ENCODE measurements at places on chromosomes 5 and 9. TPM values are rescaled to one million over a fixed set of nuclear protein-coding genes. Genes with fewer than 3 reads are reported as not detected.

The SPATA31E1 gene
- total RNA-seq, result not detected

The ERMP1 gene
- 8.7 TPM for total RNA-seq

The CD180 gene
- total RNA-seq, result not detected

The RANBP17 gene
- not detected for total RNA-seq

- no peak for DNase-seq
These were observed 57.4 kb upstream of the ANKRD55 start for GRCh38 chr5:56290378-56291078.

DNA sequence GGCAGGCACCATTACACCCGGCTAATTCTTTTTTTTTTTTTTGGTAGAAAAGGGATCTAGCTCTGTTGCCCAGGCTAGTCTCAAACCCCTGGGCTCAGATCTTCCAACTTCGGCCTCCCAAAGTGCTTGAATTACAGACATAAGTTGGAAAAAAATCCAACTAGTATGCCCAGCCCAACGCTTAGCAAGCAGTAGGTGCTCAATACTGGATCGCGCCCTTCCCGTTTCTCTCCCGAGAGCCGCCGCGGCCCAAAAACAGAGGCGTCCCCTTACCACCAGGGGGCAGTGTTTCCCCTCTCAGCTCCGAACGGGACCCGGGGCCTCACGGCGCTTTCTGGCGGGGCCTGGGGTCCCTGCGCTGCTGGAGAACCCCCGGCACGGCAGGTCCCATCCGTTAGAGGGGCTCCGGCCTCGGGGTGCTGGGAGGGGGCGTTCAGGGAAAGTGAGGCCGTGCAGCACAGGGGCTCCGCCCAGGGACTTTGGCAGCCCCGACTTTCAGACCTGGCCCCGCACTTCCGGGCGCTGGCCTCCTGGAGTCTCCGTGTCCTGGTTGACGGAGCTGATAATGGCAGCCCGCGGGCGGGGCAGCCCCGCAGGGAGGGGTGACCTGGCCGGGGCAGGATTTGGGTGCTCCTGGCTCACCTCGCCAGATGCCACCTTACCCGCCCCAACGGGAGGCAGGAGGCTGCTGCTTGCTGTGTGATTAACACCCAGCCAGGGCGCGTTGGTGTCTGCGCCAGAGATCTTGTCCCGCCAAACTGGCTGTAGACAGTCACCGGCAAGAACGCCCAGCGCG, 15.2 kb downstream of the PTGES start:
- DNase-seq, result peak; percentile 85

- DNase-seq, result no peak
These were observed 60.8 kb upstream of the PTGER4 start for GRCh38 chr5:40618926-40619325.

- no peak for DNase-seq
These were observed 1.3 kb downstream of the SEC16A start for GRCh38 chr9:136481558-136481957.

DNA sequence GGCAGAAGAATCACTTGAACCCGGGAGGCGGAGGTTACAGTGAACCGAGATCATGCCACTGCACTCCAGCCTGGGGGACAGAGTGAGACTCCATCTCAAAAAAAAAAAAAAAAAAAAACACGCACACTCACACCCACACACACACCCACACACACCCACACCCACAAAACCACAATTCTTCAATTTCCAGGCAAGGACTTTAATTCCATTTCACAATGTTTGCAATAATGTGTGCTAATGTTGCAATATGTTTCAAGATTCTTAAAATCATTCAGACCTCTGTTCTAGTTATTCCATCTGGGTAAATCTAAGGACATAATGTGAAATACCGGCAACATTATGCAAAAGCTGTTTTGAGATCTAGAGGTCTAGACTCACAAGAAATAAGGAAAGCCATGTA, 28.3 kb downstream of the CCDC69 start:
- DNase-seq, result no peak

GRCh38 chr5:172175263-172175719, 12.7 kb downstream of the STK10 start:
- DNase-seq, result peak; percentile 87

GRCh38 chr9:127014910-127015540, 100.4 kb downstream of the RALGPS1 start:
- DNase-seq, result no peak

DNA sequence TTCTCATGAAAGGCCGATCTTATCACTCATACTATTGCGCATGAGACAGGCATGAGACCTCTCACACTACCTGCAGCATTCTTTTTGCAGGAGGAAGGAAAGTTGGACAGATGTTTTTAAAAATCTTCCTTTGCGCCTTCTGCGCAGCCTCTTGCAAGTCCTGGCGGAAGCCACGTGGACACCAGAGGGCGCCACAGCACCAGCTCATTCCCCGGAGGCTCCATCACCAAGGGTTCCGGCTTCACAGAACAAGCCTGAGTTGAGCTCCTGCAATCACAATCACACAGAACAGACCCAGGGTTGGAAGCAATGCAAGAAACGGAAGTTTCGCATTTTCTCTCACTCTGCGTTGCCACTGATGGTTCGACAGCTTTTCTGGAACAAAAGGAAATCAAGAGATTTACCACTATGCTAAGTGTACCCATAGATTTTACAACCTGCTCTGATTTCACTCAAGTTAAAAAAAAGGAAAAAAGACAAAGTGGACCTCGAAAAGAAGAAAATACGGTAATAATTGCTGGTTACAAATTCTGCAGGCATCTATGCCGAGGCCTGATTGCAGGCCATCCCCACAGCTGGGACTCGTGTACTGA, 304.7 kb upstream of the MSX2 start:
- peak; percentile 26 for DNase-seq

GRCh38 chr9:107637421-107638420, 148.2 kb upstream of the KLF4 start:
- no peak for DNase-seq

GRCh38 chr9:2477755-2478154, 143.8 kb upstream of the VLDLR start:
- no peak for DNase-seq

DNA sequence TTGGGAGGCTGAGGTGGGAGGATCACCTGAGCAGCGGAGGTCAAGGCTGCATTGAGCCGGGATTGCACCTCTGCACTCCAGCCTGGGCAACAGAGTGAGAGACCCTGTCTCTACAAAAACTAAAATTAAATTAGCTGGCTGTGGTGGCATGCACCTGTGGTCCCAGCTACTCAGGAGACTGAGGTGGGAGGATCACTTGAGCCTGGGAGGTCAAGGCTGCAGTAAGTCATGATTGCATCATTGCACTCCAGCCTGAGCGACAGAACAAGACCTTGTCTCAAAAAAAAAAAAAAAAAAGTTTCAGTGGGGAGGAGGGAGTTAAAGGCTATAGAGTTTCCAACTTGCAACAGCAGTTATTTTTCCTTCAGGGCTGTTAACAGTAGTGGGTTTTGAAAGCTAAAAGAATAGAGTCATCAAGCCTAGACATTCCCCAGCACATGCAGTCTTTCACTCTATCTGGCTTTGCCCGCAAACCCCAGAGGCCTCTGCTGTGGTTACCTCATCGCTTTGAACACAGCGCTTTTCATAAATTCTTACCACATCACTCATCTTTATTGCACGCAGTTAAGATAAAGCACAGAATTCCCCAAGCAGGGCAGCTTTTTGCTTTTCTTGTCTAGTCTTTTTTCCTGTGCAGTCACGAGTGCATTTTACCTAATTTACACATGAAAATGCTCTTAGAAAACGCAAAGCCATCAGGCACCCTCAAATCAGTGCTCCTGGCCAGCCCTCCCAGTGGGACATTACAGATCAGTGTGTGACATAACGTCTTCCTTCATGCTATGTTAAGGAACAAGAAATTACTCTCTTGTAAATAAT, 8.7 kb upstream of the SLC2A8 start:
- DNase-seq, result peak; percentile 75

- DNase-seq, result peak; percentile 8
These were observed 96.7 kb downstream of the MVB12B start for GRCh38 chr9:126423142-126423915.

- DNase-seq, result no peak
These were observed 21.9 kb downstream of the FGF18 start for GRCh38 chr5:171441246-171441791.

- DNase-seq, result no peak
These were observed 5.5 kb downstream of the PAX5 start for GRCh38 chr9:37028420-37029031.

GRCh38 chr9:109341561-109341960, 20.7 kb upstream of the EPB41L4B start:
- DNase-seq, result no peak

DNA sequence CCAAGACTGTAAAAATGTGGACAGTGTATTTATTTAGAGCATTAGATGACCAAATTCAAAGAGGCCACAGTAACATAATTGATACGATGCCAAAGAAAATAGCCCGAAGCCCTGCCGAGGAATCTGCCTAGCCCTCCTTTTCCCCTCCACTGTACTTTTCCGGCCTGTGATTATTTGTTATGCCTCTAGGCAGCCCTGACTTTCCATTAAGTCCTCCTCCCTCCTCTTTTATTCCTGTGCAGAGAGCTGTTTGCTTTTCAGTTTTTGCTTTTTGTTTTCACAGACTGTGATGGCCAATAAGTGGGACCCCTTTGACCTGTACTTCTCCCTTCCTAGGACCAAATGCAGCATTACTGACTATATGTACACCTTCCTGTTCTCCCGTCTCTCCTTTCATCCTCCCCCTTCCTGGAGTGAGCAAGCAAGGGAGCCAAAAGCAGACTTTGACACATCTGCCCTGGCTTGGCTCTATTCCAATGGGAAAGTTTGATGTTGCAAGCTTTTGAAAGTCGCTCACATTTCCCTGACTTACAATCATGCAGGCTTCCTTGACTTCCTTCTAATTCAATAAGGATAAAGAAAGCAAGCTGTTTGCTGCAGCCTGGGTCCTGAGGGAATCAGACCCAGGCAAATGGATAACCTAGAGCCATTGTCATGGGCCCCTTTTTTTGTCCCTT, 76.1 kb downstream of the NREP start:
- no peak for DNase-seq

DNA sequence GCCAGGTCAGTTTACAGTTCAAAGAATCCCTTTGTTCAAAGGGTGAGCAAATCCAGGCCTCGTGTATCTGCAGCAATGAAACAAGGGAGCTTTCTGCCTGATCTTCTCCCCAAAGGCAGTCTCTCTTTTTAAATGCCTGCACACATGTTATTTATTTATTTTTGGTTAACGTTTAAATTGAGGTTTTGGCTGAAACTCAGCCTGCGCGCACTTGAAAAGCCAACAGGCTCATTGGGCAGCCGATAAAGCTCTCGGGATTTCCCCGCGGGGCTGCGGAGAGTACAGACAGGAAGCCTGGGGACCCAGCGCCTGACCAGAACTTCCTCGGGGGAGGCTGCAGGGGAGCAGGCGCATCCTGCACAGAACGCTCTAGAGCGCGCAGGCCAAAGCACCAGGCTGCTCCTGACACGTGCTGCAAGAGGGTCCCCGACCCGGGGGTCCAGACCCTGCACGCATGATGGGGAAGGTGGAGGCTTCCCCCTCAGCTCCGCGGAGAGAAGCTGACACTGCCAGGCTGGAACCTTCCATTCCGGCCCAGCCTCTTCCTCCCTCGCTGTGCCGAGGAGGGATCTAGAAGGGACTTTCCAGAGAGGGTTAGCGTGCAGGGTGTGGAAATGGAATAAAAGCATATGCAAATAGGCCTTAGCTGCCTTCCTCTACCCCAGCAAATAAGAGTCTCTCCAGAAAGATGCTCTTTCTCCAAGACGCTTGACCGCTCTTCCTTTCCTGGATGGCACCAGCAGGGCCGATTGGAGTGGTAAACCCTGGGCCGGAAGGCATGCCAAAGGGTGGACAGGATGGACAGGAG, 46.1 kb downstream of the PTTG1 start:
- peak; percentile 82 for DNase-seq

DNA sequence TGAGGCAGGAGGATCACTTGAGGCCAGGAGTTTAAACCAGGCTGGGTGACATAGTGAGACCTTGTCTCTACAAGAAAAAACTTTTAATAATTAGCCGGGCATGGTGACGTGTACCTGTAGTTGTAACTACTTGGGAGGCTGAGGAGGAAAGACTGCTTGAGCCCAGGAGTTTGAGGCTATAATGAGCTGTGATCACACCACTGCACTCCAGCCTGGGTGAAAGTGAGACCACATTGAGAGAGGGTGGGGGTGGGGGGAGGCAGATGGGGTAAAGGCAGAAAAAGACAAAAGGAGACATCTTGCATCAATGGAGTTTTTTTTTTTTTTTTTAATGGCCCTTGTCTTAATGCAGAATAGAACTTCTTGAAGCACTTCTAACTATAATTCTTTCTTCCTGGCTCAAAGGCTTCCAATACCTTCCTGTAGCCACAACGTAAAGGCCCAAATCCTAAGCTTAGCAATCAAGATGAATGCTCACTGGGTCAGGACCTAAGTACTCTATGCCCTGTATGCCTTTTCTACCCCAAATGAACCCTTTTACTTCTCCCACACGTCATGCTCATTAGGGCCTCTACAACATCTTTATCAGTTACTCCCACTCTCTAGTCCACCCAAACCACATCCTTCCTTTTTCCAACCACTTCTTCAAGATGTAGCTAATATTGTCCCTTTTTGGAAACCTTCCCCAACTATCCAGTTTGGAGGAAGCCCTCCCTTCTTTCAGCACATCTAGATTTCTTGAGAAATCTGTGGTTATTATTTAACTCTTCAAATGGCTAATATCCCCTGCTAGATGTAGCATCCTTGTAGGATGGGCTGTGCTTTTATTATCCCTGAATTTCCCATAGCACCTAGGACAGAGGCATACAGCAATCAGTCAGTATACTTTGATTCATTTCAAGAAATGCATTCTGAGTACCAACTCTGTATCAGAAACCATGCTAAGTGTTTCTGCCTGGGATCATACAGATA, 40.8 kb downstream of the CSF2 start:
- no peak for DNase-seq

DNA sequence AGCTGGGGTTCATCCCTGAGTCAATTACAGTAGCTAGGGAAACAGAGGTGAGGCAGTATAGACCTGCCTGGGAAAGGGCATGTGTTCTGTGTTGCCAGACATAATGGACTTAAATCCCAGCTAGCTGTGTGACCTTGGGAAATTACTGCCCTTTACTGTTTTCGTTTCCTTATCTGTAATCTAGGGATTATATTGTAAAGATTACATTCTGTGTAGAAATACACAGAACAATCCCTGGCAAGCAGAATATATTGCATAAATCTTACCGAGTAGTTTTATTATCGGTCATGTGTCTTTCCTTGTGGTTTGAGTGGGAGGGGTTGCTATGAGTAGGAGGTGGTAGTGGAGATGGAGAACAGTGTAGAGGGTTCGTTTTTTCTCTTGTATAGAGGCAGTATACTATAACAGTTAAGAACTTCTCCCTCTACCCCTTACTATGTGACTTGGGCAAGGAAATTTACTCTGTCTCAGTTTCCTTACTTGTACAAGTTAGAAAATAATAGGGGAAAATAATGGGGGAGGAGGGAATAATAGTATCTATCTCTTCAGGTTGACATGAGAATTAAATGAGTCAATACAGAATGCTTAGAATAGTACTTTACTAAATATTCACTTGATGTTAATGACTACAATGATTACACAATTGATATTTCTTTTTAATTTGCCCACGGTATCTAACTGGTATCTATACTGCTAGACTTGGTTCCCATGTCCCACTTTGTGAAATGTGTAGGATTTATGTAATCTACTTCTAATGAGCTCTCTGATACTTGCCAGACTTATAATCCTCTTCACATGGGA, 7.1 kb upstream of the DMXL1 start:
- peak; percentile 38 for DNase-seq
